IPS DF 6.9 (cell line): ENCODE measurements at places on chromosomes 13 and 19.

DNA sequence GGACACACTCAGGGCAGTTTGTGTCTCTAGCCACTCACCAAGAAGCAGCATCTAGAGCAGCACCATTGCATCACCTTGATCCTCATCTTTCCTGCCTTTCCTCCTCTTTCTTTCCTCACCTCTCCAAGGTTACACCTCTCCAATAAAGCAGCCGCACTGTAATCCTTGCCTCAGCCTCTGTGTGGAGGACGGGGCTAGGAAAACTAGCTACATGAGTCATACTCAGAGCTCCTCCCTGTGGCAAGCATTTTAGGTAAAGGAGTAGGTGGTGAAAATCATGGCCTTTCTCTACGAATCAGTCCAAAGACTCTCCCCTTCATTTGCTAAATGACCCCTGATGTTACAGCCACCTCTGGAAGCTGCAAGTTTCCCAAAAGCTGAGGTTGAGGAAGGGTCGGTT, 108.9 kb downstream of the DNAJC15 start:
- DNase-seq, result peak; percentile 67

GRCh38 chr13:67223024-67223423, 7.1 kb downstream of the PCDH9 start:
- DNase-seq, result no peak

GRCh38 chr13:32737111-32737571, 150.9 kb downstream of the PDS5B start:
- DNase-seq, result no peak

DNA sequence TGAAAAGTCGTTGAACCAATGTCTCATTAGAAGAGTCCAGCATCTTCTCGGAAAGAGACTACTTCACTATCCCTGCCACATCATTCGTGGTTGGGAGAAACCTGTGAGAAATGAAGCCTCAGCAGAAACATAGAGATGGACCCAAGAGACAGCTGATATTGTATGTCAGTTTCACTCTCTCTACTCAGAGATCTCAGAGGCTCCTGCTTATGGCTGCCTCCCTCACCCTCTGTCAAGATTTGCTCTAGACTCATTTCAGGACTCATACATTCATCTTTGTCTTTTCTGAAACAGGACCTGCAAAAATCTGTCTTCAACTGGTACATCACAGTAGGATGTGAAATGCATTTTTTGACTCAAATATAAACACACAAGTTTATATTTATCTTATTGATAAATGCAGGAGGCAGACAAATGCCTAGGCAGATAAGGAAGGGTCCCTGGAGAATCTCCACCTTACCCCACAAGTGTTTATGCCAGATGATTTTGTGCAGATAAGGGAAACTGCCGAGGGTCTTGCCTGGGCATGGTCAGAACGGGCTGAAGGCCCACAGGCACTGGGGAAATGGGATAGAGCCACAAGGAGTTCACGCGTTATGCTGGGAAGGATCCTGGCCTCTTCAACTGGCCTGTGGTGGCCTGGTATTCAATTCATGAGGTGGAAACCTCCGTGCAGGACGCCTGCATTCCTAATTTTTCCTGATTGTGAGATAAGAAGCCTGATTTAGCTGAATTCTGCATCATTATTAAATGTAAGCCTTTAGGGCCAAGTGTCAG, 1834.0 kb upstream of the PCDH20 start:
- DNase-seq, result no peak

- DNase-seq, result no peak
These were observed 45.7 kb downstream of the C1QTNF9 start for GRCh38 chr13:24355103-24355502.

GRCh38 chr19:45976178-45976577, 2.5 kb upstream of the NOVA2 start:
- DNase-seq, result no peak

DNA sequence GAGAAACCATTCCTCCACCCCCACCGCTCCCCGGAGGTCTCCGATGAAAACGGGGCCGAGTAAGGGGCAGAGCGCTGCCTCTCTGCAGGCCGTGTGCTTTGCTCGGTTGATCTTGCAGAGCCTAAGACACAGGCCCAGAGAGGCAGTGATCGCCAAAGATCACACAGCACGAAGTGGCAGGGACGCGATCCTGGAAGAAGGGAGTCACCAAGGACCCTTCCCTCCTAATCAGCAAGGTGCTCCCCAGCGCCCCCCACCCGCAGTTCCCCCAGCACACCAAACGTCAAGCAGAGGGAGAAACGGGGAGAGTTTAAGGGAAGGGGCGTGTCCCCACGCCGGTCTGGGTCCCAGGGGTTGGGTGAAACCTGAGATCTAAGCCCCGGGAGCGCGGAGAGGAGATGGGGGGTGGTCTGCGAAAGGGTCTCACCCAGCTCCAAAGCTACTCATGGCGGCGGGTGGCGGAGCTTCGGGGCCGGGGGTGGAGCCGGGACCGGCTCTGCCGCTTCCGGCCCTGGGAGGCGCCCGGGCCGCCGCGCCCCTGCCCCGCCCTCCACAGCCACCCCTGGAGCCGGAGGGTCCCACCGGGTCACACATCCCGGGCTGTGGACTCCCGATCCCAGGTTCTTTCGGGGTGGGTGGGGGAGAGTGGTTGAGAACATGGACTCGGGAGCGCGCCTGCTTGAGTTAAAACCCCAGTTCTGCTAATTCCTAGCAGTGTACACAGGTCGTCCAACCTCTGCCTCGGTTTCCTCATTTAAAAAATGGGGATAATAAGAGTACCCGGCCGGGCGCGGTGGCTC, at the start of gene EML2:
Gene EML2, minus strand, starts transcription at position 468 of the 800 bp plus-strand sequence. Its CDS starts 21 bp downstream, at position 447.
- DNase-seq, result no peak

- no peak for DNase-seq
These were observed 404.7 kb downstream of the KCNRG start for GRCh38 chr13:50419896-50420295.

- no peak for DNase-seq
These were observed 806 bp upstream of the ZNF837 start for GRCh38 chr19:58381460-58382212.

DNA sequence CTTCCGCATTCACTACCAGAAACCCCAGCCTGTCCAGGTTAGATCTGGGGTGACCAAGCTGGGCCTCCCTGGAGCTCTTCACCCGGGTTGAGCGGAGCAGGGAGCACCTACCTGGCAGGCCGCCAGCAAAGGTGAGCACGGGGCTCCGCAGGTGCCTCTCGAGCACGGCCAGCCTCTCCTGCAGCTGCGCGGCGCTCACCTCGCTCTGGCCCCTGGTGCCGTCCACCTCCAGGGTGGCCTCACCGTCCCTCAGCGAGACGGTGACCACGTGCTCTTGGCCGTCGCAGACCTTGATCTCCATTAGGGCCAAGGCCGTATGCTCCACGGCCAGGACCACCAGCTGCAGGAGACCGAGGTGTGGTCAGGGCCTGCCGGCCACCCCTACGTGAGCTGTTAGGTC, 42.0 kb downstream of the GAS6 start:
- no peak for DNase-seq

- no peak for DNase-seq
These were observed 323.8 kb downstream of the LMO7 start for GRCh38 chr13:75959861-75960481.

GRCh38 chr13:42603571-42603970, 29.6 kb downstream of the TNFSF11 start:
- no peak for DNase-seq

DNA sequence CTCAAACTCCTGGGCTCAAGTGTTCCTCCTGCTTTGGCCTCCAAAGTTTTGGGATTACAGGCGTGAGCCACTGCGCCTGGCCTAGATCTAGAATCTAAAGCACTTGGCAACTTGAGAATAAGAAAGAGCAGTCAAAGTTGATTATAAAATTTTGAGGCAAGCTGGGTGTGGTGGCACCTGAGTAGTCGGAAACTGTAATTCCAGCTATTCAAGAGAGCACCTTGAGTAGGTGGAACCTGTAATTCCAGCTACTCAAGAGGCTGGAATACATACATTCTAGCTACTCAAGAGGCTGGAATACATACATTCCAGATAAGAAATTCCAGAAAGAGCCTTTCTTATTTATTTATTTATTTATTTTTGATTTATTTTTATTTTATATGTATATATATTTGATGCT, 8.3 kb upstream of the NAA16 start:
- DNase-seq, result no peak

DNA sequence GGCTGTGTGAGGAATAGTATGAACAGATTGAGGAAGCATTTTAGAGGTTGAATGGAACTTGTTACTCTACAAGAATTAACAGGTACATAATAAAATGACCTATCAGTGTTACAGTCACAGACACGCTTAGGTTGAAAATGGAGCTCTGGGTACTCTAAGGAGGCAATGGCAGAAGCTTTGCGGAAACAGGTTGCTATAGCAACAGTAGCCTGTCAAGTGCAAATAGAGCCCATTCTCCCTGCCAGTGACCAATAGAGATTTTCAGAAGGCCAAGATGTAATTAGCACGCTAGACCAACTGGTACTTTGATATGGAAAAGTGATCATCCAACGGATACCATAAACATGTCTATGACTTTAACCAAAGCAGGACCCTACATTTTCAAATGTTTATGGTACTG, 148.5 kb upstream of the FREM2 start:
- no peak for DNase-seq

DNA sequence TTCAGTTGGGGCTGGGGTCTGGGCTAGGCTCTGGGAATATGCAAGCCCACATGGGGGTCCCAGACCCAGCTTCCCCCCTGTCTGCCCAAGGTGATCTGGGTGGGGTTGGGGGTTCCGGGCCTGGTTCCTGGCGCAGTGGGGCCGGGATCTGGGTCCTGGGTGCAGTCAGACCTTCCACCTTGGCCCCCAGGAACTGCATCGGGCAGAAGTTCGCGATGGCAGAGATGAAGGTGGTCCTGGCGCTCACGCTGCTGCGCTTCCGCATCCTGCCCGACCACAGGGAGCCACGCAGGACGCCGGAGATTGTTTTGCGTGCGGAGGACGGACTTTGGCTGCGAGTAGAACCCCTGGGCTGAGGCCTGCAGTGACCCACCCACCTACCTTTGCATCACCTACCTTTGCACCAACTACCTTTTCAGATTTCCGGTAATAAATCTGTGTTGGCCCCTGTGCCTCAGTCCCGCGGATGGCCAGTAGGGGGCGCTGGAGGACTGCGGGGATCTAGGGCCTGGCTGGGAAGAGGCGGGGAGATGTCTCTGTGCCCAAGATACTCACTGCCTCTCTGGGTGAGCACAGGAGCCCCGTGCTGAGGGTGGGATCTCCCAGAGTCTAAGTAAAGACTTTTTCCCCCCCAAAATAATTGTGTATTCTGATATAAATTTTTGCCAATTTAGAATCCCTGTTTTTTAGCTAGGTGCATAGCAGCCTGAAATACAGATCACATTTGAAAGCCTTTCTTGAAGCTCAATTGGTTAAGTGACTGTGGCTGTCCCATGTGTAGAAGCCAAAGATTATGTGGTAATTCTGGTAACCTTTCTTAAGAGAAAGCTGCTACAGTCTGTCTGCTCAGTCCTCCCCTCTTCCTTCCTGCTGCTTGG, 11.5 kb upstream of the CYP4F3 start:
- DNase-seq, result peak; percentile 1

GRCh38 chr13:103078158-103078557, 11.9 kb upstream of the SLC10A2 start:
- no peak for DNase-seq

- DNase-seq, result no peak
These were observed 1.6 kb downstream of the PRR36 start for GRCh38 chr19:7872306-7873204.

DNA sequence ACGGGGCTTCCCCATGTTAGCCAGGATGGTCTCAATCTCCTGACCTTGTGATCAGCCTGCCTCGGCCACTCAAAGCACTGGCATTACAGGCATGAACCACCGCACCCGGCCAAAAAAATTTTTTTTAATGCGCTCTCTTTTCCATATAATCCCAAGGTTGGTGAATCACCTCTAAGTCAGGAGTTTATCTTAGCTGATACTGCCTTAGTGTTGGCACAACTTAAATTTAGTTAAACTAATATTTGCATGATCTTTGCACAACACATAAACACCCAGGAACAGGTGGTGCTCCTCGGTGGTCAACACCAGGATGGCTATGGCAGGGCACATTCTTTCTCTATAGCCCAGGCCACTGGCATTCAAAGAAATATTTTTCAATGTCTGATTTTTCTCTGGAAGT, 24.1 kb upstream of the PSG7 start:
- no peak for DNase-seq

- DNase-seq, result no peak
These were observed 178.9 kb downstream of the OLFM4 start for GRCh38 chr13:53207556-53207955.

DNA sequence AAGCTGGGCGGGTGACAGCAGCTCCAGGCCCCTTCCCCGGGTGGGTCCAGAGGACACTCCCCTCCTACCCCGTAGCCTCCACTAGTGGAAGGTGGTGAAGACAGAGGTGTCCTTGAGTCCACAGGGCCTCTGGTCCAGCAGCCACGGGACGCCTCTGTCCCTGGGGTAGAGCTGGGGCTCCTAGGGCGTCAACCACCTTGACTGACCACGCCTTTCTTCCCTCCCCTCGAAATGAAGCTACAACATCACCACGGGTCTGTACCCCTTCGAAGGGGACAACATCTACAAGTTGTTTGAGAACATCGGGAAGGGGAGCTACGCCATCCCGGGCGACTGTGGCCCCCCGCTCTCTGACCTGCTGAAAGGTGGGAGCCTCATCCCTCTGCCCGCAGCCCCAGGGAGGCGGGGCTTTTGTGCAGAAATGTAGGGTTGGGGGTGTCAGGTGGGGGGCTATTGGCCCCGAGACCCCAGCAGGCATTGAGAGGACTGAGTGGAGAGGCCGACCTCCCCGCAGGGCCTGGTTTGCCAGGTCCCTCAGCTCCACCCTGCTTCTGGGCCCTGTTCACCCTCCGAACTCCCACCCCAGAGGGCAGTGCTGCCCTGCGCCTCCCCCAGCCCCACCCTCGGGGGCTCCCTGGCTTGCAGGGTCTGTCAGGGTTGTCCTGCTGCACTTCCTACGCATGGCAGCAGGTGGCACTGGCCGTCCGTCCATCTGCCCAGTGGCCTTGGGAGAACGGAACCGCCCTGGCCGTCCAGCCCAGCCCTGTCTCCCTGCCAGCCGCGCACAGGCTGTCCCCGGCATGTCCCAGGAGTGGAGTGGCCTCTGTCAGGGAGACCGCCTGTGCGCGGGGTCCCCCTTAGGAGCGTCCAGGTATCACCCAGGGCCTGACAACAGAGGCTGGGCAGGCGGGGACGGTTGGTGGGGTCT, 15.7 kb downstream of the STK11 start:
- DNase-seq, result no peak

GRCh38 chr19:10390652-10391286, 10.4 kb upstream of the TYK2 start:
- DNase-seq, result no peak

- no peak for DNase-seq
These were observed 583.0 kb upstream of the SPRY2 start for GRCh38 chr13:80923907-80924306.

DNA sequence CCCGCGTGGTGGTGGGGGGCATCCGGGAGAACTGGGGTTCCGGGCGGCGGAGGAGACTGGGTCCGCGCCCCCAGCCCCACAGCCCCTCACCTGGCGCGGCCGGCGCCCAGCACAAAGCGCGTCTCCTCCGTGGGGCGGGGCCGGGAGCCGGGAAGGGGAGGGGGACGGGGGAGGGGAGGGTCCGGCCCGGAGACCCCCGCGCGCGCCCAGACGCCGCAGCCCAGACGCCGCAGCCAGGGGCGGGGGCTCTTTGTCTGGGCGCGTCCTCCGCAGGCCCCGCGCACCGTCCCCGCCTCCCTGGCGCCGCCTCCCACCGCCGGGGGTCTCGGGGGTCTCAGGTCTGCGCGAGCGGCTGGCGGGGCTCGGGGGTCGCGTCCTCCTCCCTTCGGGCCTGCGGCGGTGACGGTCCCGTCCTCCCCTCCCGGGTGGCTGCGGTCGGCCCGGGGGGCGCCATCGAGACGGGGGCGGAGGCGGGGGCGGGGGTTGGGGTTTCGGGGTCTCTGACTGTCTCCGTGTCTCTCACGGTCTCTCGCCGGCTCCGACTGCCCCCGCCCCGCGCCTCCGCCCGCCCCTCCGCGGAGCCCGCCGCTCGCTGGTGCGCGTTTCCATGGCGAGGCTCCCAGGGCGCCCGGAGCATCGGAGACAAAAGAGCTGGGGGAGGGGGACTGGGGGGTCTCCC, at the start of gene PLPPR3:
Gene PLPPR3, minus strand, starts transcription at position 131 of the 679 bp plus-strand sequence. CDS start 396 bp downstream, outside the sequence.
- no peak for DNase-seq
